ENCODE measurements at places on chromosomes 6 and 20. TPM values are rescaled to one million over a fixed set of nuclear protein-coding genes. Genes with fewer than 3 reads are reported as not detected.

GRCh38 chr20:10488534-10488933 is 53.4 kb downstream of the SLX4IP start:
- no peak for DNase-seq

The PPP1R14C gene
- not detected for total RNA-seq

GRCh38 chr6:130070792-130071191 is 52.4 kb downstream of the L3MBTL3 start:
- DNase-seq = no peak

The PRR18 gene
- total RNA-seq = not detected

GRCh38 chr20:14928083-14928482 is 590.7 kb upstream of the FLRT3 start:
- no peak for DNase-seq

GRCh38 chr6:105644073-105644489 is 241.2 kb upstream of the PREP start:
- DNase-seq = no peak

- DNase-seq = no peak
Observed at GRCh38 chr6:23016696-23017095, 447.3 kb downstream of the HDGFL1 start.

DNA sequence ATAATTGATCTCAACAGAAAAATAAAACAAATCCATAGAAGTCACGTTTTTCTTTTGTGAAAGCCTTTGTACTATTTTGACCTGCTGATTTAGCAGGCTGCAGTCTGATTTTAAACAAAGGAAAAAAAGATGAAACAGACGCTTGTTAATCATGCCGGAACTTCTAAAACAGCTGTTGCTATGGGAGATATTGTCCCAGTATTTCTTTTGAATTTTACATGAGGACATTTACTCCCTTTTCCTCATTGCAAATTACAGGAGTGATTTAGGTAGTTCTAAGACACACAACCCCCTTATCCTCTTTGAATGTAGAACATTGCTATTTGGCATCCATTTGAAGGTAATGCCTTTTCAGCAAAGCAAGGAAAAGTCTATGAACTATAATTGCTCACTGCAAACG is 416.1 kb downstream of the BCKDHB start:
- DNase-seq = no peak

DNA sequence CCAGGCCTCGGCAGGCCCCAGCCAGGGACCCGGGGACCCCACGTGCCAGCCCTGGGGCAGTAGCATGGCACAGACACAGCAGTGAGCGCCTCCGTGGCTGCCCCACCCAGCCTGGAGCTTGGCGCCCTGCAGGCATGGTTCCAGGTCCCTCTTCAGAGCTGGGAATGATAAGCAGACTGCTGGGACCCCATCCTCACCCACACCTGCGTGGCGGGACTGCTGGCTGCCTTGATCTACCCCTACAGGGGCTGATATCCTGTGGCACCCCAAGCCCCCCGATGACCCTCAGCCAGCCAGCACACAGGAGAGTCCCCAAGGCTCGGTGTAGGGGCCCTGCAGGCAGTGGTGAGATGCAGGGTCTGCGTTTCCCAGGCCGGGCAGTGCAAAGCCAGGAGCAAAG is 47.1 kb downstream of the YTHDF1 start:
- no peak for DNase-seq

The PRRT1 gene
- total RNA-seq = not detected

GRCh38 chr6:38639498-38640215 is at the start of gene BTBD9:
Gene BTBD9 (minus strand): TSS chr6:38639929.
- peak; percentile 83 for DNase-seq

GRCh38 chr6:129583866-129584265 is 126.1 kb downstream of the ARHGAP18 start:
- DNase-seq = no peak

The TP53TG5 gene
- total RNA-seq = not detected

- no peak for DNase-seq
Observed at GRCh38 chr6:34152806-34153520, 7.1 kb upstream of the GRM4 start.

The CALHM6 gene
- total RNA-seq = 0.83 TPM

The NRN1 gene
- total RNA-seq = not detected

DNA sequence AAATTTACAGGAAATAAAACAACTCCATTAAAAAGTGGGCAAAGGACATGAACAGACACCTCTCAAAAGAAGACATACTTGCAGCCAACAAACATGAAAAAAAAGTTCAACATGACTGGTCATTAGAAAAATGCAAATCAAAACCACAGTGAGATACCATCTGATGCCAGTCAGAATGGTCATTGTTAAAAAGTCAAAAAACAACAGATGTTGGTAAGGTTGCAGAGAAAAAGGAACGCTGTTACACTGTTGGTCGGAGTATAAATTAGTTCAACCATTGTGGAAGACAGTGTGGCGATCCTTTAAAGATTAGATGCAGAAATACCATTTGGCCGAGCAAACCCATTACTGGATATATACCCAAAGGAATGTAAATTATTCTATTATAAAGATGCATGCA is 858.0 kb upstream of the FLRT3 start:
- DNase-seq = no peak

The SCUBE3 gene
- total RNA-seq = 21.1 TPM

The CFAP206 gene
- total RNA-seq = 0.28 TPM

The AGER gene
- 0.28 TPM for total RNA-seq

- DNase-seq = no peak
Observed at GRCh38 chr6:64000818-64001491, 365.4 kb downstream of the PHF3 start.

DNA sequence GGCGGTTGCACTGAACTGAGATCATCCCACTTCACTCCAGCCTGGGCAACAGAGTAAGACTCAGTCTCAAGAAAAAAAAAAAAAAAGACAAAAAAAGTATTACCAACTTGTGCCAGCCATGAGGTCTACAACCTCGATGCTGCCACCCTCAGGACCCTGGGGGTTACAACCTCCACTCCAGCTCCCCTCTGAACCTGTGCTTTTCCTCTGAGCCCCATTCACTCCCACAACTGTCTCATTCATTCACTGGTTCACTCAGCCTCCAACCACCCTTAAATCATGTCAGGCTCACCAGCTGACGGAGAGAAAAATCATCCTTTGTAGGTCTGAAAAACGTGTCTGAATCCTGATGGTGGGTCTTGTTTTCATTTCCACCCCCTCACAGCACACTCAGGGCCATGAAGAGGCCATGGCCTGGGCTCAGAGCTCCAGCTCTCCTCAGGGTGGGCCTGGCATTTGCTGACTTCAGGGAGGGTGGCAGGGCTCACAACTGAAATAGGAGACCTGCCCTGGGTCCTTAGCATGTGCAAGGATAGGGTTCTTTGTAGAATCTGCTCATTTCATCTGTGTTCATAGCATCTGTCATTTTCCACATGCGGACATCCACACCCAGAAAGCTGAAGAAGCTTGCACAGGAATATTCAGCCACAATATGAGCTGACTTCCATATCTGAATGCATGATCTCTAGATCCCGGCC is 1.9 kb upstream of the ULBP1 start:
- no peak for DNase-seq

The CRIP3 gene
- not detected for total RNA-seq

The OR2H1 gene
- not detected for total RNA-seq

DNA sequence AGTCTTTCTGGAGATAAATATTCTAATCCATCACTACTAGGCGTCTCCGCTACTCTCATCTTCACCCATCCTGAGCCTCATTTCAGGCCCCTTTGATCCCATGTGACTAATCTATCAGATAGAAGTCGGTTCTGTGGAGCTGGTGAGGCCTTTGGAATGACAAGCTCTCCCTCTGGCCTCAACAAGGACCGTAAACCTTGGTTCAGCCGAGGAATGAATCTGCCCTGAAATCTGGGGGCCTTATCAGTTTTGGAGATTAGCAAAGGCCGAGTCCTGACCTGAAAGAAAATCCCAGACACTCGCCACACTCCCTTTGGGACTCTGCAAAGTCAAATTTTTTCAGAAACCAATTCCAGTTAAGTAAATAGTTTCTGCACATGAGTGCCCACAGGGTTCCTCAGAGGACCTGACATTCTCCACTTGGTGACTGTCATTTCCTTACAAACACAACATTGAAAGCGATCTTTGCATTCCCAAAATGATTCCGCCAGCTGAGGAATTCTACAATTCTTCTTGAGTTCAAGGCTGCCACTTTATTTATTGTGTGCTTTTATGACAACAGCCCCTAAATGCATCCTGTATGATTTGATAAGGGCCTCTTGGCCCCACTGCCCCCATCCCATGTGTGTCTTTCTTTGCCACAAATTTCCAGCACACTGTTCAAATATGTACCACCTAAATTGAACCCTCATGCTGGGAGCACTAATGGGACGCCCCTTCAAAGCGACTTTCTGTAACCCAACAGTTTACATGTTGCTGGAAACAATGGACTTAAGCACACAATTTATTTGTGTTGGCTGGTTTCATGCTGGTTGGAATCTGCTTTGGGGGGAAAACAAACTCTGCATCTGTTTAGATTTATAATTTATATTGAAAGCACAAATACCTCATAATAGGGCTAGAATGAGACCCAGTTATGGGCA is 10.0 kb upstream of the RIPOR3 start:
- DNase-seq = no peak

DNA sequence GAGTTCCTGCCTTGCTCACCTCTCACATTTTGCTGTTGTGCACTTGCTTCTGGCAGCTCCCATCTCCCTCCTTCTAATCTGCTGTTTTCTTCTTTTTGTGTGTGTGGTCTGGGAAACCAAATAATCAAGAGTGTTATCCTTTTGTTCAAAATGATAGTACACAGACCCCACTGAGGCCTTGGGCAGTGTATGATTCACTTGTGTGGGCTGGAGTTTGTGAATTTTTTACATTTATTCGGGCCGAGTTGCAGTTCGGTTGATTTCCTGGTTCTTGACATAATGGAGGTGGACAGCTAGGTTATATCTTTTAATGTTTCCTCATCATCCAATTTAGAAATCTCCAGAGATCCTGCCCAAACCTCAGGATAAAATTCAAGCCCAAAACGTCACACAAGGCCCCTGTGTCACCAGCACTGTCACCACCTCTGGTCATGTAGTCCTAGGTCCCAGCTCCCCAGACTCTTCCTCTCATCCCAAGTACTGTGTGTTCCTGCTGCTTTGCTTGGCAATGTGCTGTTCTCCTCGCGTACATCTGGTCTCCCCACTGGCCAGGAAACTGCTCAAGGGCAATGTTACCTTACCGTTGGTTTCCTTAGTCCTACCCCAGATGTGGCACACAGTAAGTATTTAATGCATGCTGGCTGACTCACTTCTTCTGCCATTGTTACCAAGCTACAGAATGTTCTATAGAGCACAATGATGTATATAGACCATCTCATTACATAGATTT is 55.7 kb upstream of the PHACTR2 start:
- DNase-seq = peak; percentile 46

The LRRC73 gene
- under 0.01 TPM for total RNA-seq

The TM9SF4 gene
- total RNA-seq = 35.3 TPM

- peak; percentile 77 for DNase-seq
Observed at GRCh38 chr20:16580147-16580546, 6.9 kb upstream of the KIF16B start.

GRCh38 chr6:138145402-138145801 is 16.3 kb upstream of the ARFGEF3 start:
- no peak for DNase-seq

The FAM217B gene
- 3.9 TPM for total RNA-seq

DNA sequence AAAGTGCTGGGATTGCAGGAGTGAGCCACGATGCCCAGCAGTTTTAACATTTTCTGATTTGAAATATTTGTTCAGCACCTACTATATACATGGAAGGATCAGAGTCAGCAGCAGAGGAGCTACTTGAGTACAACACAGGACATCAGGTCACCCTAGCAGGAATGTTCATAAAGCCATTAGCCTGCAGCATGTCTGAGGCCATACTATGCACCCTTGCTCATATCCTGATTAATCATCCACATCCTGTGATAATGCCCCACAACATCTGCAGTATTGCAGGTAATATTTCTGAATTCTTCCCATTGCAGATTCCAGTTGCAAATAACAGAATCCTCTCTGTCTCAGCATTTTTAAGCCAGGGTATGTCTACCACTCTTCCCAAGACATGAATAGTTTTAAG is 171.0 kb upstream of the PRND start:
- DNase-seq = peak; percentile 56

DNA sequence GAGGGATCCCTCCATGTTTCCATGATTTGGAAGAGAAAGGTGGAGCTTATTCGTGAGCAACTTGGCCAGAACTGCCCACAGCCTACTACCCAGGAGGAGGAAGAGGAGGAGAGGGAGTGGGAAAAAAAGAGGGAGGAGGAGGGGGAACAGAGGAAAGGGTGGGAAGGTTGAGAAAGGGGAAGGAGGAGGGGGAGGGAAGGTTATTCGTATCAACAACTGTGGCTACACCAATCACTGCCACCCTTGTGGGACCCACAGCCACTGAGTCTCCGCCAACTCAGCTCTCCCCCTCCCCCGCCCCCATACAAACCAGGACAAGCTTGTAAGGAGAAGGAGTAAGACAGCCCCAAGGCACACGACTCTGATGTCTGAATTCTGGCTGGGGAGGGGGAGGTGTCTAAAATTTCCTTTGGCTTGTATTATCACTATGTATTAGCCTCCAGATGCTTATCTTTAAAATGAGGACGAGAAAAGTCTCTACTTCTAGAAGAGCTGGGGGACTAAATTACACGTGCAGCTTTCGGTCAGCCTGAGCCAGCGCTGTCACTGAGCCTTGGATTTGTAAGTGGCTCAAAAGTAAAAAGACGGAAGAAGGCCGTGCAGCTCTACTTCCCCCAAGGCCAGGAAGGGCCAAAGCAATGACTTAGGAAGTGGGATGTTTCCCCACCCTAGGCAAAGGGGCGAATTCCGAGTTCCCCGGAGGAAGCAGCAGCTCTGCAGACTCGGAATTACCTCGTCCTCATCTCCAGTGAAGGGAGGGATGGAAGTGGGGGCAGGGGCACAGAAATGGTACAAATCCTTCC is 1.0 kb downstream of the FKBP1A start:
- peak; percentile 43 for DNase-seq

- DNase-seq = no peak
Observed at GRCh38 chr20:4689220-4689619, 32.5 kb upstream of the PRND start.

- peak; percentile 41 for DNase-seq
Observed at GRCh38 chr6:144317736-144318135, 32.6 kb downstream of the UTRN start.

The APCDD1L gene
- 2.2 TPM for total RNA-seq

DNA sequence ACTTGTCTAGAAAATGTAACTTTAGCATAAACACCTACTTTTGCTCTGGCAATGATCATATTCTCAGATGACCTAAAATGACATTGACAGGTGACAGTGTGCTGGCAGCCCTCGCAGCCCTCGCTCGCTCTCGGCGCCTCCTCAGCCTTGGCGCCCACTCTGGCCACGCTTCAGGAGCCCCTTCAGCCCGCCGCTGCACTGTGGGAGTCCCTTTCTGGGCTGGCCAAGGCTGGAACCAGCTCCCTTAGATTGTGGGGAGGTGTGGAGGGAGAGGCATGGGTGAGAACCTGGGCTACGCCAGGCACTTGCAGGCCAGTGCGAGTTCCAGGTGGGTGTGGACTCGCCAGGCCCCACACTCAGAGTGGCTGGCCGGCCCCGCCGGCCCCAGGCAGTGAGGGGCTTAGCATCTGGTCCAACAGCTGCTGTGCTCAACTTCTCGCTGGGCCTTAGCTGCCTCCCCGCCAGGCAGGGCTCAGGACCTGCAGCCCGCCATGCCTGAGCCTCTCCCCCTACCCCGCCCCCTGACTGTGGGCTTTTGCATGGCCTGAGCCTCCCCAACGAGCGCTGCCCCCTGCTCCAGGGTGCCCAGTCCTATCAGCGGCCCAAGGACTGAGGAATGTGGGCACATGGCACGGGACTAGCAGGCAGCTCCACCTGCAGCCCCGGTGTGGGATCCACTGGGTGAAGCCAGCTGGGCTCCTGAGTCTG is 17.2 kb downstream of the GSTA1 start:
- DNase-seq = no peak

All from IMR-90 (cell line).